ENCODE measurements at places on chromosomes 16 and 17. TPM values are rescaled to one million over a fixed set of nuclear protein-coding genes. Genes with fewer than 3 reads are reported as not detected.

Gene MYH2
- not detected for total RNA-seq

Gene IKZF3
- total RNA-seq, result 36.1 TPM

Gene CCDC47
- total RNA-seq, result 67.0 TPM

Gene USP6
- total RNA-seq, result 0.05 TPM

Gene CES1
- total RNA-seq, result not detected

Gene GAS2L2
- total RNA-seq, result not detected

Gene TEKT1
- total RNA-seq, result not detected

Gene TMEM208
- total RNA-seq, result 52.6 TPM

Gene PDIA2
- not detected for total RNA-seq

Gene CCL4L2
- 10.2 TPM for total RNA-seq

Gene GRIN2A
- total RNA-seq, result not detected

Gene ITGAL
- 660 TPM for total RNA-seq

Gene CLEC16A
- total RNA-seq, result 40.4 TPM

Gene TP53TG3D
- not detected for total RNA-seq

Gene GPR142
- not detected for total RNA-seq

Gene GRB7
- total RNA-seq, result 0.86 TPM

Gene SCN4A
- total RNA-seq, result 0.56 TPM

Gene CD300E
- not detected for total RNA-seq

Gene CPNE7
- total RNA-seq, result 3.8 TPM

Gene RMI2
- 40.5 TPM for total RNA-seq
